ENCODE measurements at places on chromosomes 16 and 17.

DNA sequence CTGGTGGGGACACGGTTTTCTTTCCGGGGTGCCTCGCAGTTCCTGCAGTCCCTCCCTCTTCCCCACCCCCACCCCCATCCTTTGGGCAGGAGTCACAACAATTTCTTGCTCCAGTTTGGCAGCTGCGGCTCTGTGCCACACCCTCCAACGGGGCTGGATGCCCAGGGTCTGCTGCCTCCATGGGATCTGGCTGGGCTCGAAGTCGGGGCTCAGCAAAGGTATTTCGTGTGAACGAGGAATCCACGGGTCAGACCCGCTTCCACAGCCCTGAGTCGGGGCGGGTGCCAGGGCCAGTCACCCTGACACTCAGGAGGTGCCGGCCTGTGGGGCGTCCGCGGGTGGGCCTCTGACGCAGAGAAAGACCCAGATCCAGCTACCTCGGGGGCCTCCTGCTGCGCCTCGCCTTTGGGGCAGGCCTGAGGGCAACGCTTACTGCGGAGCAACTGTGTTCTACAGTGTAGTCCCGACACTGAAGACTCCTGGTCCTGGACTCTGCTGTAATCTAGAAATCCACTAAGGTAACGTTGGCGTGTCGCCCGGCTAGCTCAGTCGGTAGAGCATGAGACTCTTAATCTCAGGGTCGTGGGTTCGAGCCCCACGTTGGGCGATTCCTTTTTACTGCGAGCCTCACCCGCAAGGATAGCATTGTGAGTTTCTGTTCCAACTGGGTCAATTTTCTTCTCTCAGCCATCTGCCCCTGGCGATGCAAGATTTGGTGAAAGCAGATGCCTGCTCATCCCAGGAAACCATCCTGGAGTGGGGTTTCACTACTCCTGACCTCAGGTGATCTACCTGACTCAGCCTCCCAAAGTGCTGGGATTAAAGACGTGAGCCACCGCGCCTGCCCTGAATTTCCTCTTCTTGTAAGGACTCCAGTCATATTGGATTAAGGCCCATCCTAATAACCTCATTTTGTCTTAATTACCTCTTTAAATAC lies 12.6 kb upstream of the OR1F1 start:
- no peak for DNase-seq

DNA sequence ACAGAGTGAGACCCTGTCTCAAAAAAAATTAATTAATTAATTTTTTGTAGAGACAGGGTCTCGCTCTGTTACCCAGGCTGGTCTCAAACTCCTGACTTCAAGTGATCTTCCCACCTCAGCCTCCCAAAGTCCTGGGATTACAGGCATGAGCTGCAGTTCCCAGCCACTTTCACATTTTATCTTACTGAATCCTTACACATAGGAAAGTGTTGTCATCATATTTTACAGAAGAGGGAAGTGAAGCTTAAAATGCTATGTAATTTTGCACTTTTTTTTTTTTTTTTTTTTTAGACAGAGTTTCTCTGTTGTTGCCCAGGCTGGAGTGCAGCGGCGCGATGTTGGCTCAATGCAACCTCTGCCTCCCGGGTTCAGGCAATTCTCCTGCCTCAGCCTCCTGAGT lies 21.1 kb upstream of the ZNF629 start:
- no peak for DNase-seq

- DNase-seq: no peak
Measured at GRCh38 chr17:21001813-21002221, 41.0 kb downstream of the USP22 start.

GRCh38 chr17:15958484-15958854 lies 13.5 kb downstream of the ADORA2B start:
- no peak for DNase-seq

GRCh38 chr17:37392024-37392590 lies 14.5 kb downstream of the ACACA start:
- DNase-seq: peak; percentile 83

GRCh38 chr16:10126686-10127085 lies 55.5 kb downstream of the GRIN2A start:
- no peak for DNase-seq

DNA sequence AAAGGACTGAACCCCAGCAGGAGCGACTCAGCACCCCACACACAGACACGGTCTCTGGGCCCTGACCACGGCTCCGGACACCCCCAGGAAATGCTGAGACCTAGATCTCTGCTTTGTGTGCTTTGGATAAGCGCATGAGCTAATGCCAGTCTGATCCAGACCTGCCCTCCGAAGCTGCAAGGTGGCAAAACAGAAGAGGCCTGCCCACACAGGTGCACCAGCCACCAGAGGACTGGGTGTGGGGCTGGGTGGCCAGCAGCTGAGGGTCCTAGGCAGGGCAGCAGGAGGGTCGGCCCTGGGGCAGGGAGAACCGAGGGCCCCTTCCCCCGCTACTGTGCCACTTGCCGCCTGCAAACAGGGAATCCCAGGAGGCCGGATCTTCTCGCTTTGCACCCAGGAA lies 30.7 kb upstream of the EIF1 start:
- DNase-seq: no peak

GRCh38 chr16:84753412-84754326 lies 53.9 kb downstream of the USP10 start:
- no peak for DNase-seq

- DNase-seq: no peak
Measured at GRCh38 chr16:2992383-2993081, 12.3 kb upstream of the PKMYT1 start.

GRCh38 chr17:2695961-2696760 lies 15.4 kb downstream of the CLUH start:
- DNase-seq: no peak

DNA sequence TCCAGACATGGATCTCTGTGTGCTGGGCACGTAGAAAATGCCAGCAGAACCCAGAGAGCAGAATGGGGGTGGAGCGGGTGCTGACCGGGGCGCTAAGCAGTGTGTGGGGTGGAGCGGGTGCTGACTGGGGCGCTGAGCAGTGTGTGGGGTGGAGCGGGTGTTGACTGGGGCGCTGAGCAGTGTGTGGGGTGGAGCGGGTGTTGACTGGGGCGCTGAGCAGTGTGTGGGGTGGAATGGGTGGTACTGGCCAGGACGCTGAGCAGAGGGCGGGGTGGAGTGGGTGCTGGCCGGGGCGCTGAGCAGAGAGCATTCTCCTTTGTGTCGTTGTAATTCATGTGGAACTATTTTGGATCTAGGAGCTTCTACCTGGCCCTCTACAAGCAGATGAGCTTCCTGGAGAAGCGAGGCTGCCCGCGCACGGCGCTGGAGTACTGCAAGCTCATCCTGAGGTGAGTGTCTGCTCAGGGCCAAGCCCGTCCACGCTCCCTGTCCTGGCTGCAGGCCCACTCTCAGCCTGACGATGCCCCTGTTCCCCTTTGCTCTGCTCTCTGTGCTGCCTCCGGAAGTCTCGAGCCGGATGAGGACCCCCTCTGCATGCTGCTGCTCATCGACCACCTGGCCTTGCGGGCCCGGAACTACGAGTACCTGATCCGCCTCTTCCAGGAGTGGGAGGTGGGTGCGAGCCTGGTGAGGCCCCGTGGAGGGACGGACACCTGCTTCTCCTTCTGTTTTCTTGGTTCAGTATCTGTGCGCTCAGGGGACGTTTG lies 20.3 kb upstream of the MC1R start:
- no peak for DNase-seq

GRCh38 chr17:83179374-83179773 lies 100.0 kb downstream of the METRNL start:
- no peak for DNase-seq

DNA sequence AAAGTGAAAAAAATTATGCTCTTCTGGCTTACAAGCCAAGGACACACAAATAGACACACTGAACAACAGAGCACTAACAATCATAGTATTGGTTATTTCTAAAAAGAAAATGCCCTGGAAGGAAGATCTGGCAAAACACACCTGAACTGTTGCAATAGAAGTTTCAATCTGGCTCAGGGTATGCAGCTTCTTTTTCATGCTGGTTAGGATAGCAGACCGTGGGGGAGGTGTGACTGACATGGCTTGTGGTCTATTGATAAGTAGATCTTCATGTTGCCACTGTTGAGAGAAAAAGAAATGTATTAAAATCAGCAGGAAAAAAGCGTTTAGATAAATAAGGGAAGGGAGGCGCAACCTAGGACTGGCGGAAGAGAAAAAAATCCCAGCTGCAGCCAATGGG lies 26.5 kb upstream of the ARL6IP1 start:
- DNase-seq: no peak

GRCh38 chr16:50467943-50468748 lies 80.0 kb upstream of the NKD1 start:
- DNase-seq: no peak

DNA sequence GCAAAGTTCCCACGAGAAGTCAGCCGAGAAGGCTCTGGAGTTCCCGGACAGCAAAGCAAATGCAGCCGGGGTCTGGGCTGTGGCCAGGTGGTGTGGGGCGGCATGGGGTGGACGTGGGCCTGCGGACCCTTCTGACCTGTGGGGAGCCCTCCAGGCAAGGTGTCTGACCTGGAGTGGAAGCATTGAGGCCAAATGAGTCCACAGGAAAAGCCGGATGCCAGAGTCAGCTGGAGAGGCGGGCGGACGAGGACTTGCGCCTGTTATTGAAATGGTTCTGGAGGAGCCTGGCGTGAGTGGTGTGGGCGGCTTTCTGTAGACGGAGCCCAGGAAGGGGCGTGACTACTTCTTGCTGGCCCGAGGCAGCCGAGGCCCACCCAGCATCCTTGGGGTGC lies 50.5 kb upstream of the ZNF750 start:
- DNase-seq: no peak

DNA sequence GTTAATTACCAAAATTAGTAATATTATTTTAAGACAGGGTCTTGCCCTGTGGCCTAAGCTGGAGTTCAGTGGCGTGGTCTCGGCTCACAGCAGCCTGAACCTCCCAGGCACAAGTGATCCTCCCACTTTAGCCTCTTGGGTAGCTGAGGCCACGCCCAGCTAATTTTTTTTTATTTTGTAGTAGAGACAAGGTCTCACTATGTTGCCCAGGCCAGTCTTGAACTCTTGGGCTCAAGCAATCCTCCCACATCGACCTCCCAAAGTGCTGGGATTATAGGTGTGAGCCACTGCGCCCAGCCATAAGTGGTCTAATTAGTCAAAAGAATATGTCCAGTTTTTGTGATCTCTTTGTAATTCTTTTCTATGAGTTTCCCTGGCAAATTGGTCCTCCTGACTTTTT lies 12.0 kb upstream of the CFDP1 start:
- no peak for DNase-seq

- no peak for DNase-seq
Measured at GRCh38 chr16:85947230-85948137, 48.5 kb downstream of the IRF8 start.

- DNase-seq: no peak
Measured at GRCh38 chr17:81405411-81405872, 10.2 kb downstream of the BAHCC1 start.

- DNase-seq: no peak
Measured at GRCh38 chr17:40112718-40113109, 9.1 kb upstream of the MSL1 start.

- peak; percentile 54 for DNase-seq
Measured at GRCh38 chr17:29215717-29216116, 30.9 kb upstream of the CRYBA1 start.

DNA sequence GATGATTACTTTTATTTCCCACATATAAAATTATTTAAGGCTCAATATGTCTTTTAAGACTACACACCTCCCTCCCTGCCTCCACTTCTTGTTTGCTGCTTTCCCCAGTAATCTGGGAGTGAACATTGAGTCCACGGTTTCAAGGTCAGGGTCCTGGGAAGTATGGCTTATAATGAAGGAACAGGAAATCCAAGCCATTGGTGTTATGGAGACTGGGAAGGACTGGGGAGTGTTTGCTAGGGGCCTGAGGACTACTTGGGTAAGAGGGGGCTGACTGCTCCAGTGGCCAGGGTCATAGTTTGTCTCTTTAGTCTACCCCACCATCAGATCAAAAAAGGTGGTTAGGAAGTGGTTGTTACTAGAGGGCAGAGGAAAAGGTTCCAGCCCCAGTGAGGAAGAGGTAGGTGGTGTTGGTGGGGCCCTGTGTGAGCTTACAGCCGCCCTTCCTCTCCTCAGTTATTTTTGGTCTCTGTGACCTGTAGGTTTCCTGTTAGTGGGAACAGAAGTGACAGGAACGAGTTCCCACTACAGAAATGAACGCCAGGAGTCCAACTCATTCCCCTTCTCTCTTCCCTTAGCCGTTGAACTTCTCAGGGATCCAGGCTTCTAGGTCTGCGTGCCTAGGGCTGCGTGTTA lies 742 bp upstream of the SLC16A13 start:
- no peak for DNase-seq

- DNase-seq: no peak
Measured at GRCh38 chr17:80908211-80908610, 83.4 kb upstream of the CHMP6 start.

- no peak for DNase-seq
Measured at GRCh38 chr17:6241381-6241780, 171.2 kb downstream of the WSCD1 start.

- DNase-seq: no peak
Measured at GRCh38 chr16:69537706-69538080, 28.1 kb upstream of the NFAT5 start.

GRCh38 chr16:86848821-86849220 lies 270.5 kb downstream of the FOXL1 start:
- DNase-seq: no peak

DNA sequence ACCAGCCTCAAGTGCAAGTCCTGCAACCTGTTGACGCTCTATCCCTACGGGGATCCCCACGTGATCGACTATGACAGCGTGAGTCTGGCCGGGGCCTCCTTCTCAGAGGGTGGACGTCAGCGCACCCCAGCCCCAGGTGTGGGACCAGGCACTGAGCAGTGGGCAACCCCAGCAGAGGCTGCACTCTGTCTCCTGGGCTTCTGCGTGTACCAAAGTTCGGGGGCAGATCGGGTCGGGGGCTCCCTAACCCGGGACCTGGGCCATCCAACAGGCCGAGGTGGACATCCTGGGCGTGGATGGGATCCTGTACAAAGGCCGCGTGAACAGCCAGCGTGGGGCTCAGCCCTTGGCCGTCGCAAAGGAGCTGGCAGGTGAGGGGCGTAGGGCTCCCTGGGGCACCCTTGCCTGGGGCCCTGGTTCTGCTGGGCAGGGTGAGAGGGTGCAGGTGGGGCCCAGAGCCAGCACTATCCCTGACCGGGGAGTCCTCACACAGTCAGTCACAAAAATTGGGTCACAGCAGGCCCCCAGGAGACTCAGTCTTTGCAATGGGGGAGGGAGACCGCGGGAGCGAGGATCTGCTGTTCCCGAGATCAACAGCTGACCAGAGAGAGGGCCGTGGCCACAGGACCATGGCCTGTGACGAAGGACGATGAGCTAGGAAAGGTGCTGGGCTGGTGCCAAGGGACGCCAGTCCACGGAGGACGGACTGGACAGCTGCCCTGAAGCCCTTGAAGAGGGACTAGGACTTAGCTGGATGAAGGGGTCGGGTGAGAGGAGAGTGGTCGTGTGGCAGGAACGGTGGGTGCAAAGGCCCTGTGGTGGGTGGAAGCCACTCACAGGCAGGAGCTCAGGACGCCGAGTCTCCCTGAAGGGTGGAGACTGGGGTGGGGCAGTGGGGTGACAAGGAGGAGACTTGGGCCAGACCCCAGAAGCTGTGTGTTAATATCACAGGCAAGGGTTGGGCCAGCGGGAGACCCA lies 20.0 kb downstream of the UBALD1 start:
- DNase-seq: no peak

GRCh38 chr16:50251375-50252081 lies 14.8 kb upstream of the ADCY7 start:
- peak; percentile 85 for DNase-seq

GRCh38 chr17:29032857-29033197 lies 10.1 kb upstream of the PIPOX start:
- DNase-seq: peak; percentile 57

- DNase-seq: peak; percentile 82
Measured at GRCh38 chr16:53789137-53789536, 85.2 kb downstream of the FTO start.

All from cardiac muscle cell (in vitro differentiated cells and primary cell).